ENCODE measurements at places on chromosomes 12 and 14. TPM values are rescaled to one million over a fixed set of nuclear protein-coding genes. Genes with fewer than 3 reads are reported as not detected.

DNA sequence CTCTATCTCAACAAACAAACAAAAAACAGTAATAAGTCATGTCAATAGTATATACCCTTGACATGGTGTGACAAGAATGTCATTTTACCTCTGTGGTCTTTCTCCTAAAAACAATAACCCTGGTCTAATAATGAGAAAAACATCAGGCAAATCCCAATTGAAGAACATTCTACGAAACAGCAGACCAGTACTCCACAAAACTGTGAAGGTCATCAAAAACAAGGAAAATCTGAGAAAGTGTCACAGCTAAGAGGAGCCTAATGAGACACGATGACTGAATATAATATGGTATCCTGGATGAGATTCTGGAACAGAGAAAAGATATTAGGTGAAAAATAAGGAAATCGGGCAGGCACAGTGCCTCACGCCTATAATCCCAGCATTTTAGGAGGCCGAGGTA lies 5.6 kb upstream of the COCH start:
- DNase-seq: no peak

- no peak for DNase-seq
Measured at GRCh38 chr12:22536971-22537544, 7.3 kb downstream of the C2CD5 start.

DNA sequence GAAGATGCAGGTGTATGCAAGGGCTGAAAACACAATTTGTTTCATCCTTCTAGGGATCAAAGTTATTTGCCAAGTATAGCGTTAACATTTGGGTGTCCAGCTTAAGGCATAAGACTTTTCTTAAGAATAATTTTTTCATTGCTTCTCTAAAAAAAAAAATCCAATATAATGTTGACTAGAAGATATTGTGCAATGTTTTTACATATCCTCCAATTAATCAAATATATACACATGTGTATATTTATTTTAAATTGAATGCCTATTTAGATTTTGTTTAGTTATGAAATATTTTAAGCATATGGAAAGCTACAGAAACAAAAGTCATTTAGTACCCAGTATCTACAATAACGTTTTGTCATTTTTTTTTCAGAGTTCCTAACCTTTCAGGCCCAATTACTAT lies 28.5 kb upstream of the KRR1 start:
- no peak for DNase-seq

GRCh38 chr12:128798571-128799341 lies 25.0 kb downstream of the SLC15A4 start:
- DNase-seq: no peak

DNA sequence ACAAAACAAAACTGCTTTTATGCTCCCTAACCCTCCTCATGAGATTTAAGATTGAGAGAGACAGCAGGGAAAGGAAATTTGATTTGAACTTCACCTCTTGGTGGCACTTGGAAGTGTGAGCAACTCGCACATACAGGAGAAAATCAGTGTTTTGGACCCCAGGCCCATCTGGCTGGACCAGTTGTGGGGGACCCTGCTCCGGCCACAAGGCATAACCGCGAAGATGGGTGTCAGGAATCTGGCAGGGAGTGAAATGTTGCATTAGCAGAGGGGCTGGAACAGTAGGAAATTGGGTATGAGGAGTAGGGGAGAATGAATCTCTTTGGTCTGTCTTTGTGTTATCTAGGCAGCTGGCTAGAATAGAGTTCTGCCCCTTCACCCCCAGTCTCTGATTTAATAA lies 1.2 kb downstream of the CIROP start:
- DNase-seq: no peak

- DNase-seq: no peak
Measured at GRCh38 chr12:49827051-49827400, 1.2 kb downstream of the NCKAP5L start.

GRCh38 chr12:23760495-23760894 lies 189.0 kb downstream of the SOX5 start:
- DNase-seq: no peak

DNA sequence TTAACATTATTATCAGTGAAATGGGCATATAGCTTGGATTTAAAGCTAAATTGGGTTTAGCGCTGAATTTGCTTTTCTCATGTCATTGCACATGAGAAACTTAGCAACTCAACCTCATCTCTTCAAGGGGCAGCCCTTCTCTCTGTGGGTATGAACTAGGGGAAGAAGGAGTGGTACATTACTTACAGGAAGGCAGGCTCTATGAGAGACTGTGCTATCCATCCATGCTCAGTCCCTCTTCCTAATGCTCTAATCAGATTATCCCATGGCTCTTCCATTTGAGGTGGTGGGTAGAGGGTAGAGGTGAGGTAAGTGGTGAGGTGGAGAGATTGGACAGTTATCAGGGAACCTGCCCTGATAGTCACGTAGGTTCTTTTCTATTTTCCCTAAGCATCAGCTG lies 343.7 kb upstream of the NOVA1 start:
- no peak for DNase-seq

GRCh38 chr12:27464220-27464554 lies 17.7 kb downstream of the SMCO2 start:
- DNase-seq: peak; percentile 81

DNA sequence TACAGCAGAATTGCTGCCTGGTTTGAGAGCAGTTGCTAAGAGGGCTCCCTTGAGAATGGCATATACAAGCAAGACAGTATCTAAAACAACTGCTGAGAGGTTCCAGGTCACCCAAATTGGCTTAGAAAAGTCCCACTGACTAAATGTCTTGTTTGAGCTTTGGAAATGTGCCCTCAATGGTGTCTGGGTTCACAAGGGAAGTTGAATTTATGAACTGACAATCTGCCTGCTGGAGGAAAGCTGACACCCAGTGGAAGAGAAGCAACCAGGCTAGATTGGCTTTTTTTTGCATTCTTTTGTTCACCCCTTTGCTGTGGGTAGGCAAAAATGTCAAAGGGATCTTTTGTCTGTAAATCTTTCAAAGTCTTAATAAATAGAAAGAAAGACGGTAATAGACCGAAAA lies 44.6 kb upstream of the NPFF start:
- DNase-seq: no peak

DNA sequence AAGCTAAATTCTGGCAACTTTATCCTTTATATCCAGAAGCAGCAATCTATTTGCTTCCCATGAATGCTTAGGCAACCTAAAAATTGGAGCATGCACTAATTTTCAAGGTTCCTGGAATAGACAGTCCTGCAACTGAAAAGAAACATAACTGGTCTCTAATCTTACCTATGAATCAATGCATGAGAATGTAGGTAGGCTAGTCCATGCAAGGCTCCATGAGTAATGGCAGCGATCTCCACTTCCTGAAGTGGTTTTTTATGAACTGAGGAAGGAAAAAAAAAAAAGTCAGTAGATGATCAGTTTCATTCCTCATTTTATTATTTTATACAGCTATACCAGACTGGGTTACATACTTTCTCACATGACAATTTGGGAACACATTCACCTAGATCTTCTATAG lies 102.0 kb downstream of the PEBP1 start:
- no peak for DNase-seq

Gene CIROP
- not detected for total RNA-seq

Gene GPR65
- 0.25 TPM for total RNA-seq

Gene CCDC196
- not detected for total RNA-seq

Gene RILPL1
- 89.7 TPM for total RNA-seq
